ENCODE measurements at places on chromosomes 2 and 18.

DNA sequence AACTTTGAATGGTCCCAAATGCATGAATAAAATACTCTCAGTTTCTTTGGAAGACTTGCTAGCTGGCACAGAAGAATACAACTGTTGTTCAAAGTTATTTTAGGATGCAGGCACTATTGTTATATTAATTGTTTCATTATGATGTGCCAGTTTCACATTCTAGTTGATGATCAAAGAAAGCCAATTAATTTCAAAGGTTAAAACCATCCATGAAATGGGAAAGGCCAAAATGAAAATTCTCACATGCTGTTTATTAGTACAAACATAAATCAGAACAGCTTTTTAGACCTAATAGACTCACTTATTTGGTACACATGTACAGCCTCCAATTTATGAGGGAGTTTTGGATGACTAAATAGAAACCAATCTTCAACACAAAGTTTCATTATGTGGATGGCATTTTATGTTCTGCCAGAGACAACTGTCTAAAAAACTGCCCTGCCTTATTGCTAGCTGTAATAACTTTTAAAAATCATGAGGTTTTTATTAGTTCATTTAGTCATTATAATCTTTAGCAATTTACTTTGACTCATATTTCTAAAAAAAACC is 42.2 kb downstream of the RFTN2 start:
- DNase-seq, result no peak

DNA sequence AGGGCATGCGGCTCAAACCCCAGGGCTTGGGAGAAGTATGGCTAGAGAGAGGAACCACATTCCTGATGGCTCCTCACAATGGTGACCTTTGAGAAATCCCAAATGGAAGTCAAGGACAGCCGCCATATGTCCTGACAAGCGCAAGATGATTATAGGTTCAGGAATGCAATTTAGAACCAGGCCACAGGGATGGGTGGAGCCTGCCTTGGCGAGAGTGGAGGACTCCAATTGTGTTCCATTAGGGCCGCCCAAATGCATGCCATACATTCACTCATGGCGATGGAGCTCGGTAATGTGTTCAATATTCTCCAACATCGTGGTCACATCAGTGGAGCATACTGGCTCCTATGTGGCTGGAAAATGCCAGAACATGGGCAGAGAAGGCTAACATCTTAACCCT is 662.9 kb upstream of the ID2 start:
- DNase-seq, result no peak

GRCh38 chr2:31082002-31082401 is 56.2 kb downstream of the GALNT14 start:
- no peak for DNase-seq

- no peak for DNase-seq
These were observed 222.6 kb downstream of the INSIG2 start for GRCh38 chr2:118310681-118311429.

GRCh38 chr18:24490539-24490938 is 30.1 kb downstream of the HRH4 start:
- no peak for DNase-seq

DNA sequence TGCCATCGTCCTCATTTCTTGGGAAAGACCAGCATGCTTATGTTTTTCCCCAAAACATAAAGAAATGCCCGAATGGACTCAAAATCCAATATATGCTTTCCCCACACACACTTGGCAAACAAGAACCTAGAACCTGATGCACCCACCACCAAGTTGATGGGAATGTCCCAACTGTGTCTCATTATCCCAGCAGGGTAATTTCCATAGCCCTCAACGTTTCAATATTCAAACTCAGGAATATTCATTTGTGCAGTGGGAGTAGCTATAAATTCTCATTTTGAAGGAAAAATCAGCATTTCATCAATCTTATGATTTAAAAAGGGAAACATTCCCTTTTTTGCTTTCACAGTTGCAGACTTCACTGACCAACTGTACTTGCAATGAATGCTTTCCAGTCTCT is 50.7 kb downstream of the SNORC start:
- no peak for DNase-seq

- DNase-seq, result no peak
These were observed 476 bp downstream of the STRN start for GRCh38 chr2:36965751-36966369.

DNA sequence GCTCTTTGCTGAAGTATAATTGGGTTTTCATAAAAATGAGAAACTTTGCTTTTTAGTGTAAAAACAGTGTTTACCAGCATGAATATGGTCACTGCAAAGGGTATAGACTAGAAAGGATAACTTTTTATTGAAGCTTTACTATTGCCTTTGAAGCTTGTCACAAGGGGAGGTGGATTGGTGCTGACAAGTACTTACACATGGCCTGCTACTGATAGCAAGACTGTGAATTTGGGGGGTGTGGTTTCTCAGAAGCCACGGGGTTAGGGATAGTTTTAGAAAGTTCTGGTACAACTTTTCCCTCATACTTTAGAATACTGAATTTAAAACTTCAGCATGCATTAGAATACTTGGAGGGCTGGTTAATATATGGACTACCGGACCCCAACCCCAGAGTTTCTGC is 294.1 kb downstream of the SOCS6 start:
- DNase-seq, result no peak

GRCh38 chr2:169397697-169398096 is 35.4 kb upstream of the LRP2 start:
- no peak for DNase-seq

DNA sequence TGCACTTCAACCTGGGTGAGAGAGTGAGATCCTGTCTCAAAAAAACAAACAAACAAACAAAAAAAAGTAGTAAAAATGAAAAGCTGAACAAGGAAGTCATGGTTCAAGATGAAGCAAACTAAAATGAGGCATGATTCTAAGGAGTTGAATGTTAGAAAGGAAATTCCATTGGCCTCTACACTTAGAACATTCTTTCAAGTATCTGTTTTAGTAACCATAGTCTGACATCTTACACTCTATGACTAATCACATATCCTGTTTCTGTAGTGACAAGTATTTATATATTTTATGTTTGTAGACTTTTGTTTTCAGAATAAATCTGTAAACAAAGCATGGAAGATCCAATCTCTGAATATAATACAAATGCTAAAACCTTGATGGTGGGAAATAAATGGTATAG is 164.1 kb downstream of the KIAA1328 start:
- DNase-seq, result no peak

GRCh38 chr2:226849349-226849748 is 13.5 kb downstream of the RHBDD1 start:
- no peak for DNase-seq

GRCh38 chr18:68817584-68817983 is 19.7 kb downstream of the CCDC102B start:
- DNase-seq, result no peak

GRCh38 chr18:23200756-23201155 is 65.5 kb downstream of the CABLES1 start:
- DNase-seq, result no peak

DNA sequence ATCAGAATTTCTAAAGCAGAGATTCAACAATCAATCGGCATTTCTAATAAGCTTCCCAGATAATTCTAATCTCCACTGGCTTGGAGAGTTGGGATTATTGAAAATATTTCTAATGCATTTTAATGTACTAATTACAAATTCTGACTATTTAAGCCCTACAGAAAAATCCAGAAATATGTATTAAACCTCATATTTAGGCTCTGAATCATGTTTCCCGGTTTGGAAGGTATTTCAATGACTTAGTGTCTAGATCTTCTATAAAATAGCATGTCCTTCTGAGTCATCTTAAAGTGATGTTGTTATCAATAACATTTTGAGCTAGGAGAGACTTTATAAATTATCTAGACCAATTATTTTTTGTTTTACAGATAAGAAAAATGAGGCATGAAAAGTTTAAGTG is 258.8 kb upstream of the NRXN1 start:
- no peak for DNase-seq

- no peak for DNase-seq
These were observed 41.8 kb downstream of the LRP2 start for GRCh38 chr2:169320561-169320960.

DNA sequence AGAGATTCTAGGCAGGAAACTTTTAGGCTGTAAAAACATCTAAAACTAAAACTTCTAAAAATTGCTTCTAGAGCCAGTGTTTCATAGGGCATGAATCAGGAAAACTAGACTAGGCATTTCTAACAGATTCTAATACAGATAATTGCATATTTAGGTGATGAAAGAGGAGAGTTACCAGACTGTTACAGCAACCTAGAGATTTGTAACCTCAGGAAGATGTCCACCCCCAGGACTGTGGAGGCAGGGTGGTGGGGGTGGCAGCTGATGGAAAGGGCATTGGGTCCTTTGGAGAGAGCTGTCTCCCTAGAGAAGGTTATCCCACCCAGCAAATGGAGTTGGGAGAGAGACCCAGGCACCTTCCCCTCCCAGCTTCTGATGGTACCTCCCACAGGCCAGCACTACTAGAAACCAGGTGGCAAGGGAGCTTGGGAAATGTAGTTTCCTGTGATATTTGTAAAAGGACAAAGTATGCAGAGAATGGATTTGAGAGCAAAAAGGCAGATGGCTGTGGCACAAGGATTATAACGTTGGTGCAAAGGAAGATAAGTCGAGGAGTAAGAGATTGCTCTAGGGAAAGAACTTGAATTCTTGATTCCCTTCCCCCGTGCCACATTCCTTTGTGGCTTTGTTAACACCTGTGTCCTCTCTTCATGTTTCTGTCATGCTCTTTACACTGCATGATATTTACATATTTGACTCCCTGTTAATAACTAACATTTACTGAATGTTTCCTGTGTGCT is 75.6 kb upstream of the MGAT5 start:
- DNase-seq, result no peak

- DNase-seq, result no peak
These were observed 24.7 kb upstream of the AGAP1 start for GRCh38 chr2:235468978-235469655.

DNA sequence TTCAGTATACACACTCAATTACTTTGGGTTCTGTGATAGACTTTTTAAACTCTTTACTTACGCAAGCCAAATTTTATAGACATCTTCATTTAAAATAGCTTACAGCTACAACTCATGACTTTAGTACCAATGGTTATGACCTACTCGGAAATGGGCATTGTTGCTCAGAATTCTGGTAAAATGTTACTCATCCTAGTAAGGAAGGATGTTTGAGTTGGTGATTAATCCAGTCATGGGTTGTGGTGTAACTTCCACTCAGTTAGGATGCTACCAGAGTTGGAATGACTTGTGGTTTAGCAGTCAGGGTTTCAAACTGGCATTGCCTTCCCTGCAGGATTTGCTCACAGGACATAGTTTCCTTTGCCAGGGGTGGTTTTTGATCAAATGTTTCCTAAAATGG is 7.4 kb upstream of the NPC1 start:
- no peak for DNase-seq

- DNase-seq, result no peak
These were observed 14.6 kb upstream of the TMEM214 start for GRCh38 chr2:27018142-27018541.

GRCh38 chr2:16185801-16186272 is 245.5 kb downstream of the MYCN start:
- DNase-seq, result no peak

DNA sequence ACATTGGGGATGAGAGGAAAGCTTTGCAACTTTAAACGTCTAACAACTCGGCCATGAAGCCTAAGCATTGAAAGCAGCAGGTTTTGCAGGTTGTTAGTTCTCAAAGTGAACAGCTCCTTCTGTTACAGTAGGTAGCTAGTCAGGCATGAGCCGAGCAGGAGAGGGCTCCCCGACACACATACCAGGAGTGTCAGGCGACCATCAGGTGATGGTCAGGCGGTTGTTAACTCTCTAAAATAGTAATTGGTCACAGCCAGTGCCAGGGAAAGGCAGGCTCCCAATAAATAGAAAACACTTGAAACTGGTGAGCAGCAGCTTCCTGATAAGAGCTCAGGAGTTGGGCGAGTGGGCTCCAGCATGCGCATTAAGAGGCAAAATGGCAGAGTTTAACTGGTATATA is 53.5 kb upstream of the DAPL1 start:
- no peak for DNase-seq

DNA sequence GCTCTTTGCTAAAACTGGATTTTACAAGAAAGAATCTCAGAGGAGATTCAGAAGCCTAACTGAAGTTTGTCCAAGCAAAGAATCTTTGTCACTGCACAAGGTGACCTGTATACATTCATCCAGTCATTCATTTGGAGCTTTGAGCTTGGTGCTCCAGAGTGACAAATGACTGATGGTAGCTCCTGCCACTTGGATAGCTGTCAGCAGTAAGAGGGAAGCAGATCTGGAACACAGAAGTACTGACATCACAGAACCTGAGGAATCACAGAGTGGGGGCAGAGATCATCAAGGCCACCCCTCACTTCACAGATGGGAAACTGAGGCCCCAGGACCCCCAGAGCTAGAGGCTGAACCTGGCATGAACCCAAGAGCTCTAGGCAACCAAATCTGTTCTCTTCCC is 28.8 kb upstream of the IGFBP2 start:
- DNase-seq, result no peak

DNA sequence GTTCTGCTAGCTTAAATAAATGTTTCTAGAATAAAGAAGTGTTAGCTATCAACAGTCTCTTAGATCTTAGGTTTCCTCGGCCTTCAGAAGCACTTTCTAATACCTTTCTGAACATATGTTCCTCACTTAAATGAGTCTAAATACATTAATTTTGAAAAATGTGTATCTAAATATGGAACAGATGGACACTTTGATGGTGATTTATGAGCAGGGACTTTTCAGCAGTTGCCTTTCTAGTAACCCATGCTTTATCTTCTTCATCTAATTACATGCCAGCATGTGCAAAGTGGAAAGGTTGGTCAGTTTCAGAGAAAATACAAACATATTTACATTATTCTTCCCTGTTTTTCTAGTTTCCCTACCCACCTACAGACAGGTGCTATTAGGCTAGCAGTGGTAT is 797.0 kb upstream of the CHAC2 start:
- DNase-seq, result no peak

- DNase-seq, result no peak
These were observed 61.5 kb upstream of the NFE2L2 start for GRCh38 chr2:177326005-177326404.

DNA sequence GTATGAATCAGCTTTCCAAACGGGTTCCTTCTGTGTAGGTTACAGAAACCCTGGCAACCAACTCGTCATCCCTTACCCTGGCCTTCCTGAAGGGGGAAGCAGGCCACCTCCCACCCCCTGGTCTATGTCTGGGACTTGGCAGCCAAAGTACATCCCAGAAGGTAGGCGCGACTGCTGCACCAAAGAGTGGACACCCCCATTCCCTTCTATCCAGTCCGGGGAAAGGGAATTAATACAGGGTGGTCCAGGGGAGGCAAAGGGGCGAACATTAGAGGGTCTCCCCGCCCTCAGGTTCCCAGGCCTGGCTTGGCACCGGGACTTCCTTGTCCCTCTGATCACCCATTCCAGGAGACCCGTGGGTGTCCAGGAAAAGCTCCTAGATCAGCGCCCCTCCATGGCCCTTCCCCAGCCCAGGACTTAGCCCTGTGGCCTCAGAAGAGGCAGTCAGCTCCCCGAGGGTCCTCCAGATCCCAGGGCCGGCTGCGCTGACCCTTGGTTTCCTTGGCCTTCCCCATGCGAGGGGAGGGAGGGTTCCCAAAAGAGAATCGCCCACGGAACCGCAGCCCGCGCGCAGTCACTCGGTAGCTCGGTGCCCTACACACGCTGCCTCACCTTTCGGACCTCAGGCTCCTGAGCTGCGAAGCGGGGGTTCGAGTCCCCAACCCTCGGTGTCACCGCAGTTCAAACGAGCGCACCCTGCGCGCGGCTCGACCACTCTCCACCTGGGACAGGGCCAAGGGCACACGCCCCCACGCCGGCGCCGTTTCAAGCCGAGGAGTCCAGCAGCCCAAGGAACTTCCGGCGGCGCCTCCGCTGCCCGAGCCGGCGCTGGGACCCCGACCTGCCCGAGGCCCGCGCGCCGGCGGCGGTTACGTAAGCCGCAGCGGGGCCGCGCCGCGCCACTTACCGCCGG is at the start of gene PER2:
Gene PER2, minus strand, starts transcription at position 874 of the 913 bp plus-strand sequence. CDS start 10,674 bp downstream, outside the sequence.
- peak; percentile 22 for DNase-seq

- DNase-seq, result no peak
These were observed 77.4 kb upstream of the LDLRAD4 start for GRCh38 chr18:13141209-13141608.

Data from activated gamma-delta T cell treated with anti-CD3 and anti-CD28 coated beads, Interleukin-2, amount 50 U/mL, for 16 hours (primary cell).